ENCODE measurements at places on chromosomes 7 and 10. TPM values are rescaled to one million over a fixed set of nuclear protein-coding genes. Genes with fewer than 3 reads are reported as not detected.

CNPY1 gene
- total RNA-seq, result not detected

PARD3 gene
- 69.5 TPM for total RNA-seq

GRCh38 chr7:26319636-26320035 is 28.0 kb downstream of the SNX10 start:
- no peak for DNase-seq

- DNase-seq, result no peak
Observed at GRCh38 chr10:123045961-123046731, 37.3 kb downstream of the ACADSB start.

DNA sequence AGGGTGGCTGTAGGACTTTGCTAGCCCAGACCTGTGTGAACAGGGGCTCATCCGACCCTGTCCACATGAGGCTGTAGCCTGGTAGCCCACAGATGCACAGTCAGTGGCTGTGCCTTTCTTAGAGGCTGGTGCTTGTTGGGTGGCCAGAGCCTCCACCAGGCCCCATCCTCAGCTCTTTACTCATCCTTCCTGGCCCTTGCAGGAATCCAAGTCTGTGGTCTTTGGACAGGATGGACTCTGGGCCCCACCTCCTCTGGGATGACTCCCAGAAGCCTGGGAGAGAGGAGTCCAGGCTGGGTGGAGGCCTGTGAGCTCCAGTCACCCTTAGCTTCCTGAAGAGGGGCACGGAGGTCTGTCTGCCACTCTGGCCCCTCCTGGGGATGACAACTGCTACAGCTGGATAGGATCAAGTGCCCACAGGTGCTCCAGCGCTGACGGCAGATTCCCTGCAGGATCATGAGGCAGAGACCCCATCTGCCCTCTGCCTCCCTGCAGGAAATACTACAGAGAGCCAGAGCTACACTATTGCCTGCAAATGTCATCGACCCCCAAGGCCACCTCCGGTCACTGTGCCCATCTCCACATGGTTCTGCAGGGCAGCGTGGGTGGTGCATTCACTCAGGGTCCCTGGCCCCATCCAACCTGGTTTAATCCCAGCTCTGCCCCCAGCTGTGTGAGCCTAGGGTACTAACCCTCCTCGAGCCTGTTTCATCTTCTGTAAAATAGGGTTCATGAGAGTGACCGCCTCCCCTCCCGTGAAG is 114.5 kb downstream of the PTPN20 start:
- no peak for DNase-seq

- DNase-seq, result no peak
Observed at GRCh38 chr10:18043148-18044006, 91.7 kb downstream of the SLC39A12 start.

DNA sequence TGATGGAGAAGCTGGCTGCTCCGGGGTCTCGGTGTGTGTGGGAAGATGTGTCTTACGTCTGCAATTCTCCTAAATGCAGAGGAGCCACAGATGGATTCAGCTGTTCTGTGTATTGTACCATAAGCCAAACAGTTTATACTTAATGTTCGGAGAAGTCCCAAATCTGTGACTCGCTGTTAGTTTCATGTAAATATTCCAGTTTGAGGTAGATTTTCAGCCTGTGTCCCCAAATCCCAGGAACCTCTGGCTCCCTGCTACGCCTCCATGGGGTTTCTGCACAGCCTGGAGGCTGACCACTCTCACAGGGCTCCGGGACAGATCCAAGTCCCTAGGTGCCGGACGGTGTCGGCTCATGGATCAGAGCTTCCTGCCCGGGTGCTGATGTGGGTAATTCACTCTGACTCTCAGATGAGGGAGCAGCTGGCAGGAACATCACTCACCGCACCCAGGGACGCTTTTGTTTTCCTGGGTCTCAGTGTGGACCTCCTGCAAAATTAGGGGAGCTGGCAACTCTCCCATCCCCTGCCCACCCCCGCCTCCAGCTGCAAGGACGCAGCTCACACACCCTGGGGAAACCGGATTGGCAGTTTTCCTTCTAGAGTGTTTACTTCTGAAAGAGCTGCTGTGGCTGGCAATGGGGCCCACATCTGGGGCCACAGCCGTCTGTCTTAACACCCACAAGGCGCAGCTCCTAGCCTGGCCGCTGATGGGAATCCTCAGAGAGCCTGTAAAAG is 421.1 kb upstream of the FOXK1 start:
- DNase-seq, result no peak

DNA sequence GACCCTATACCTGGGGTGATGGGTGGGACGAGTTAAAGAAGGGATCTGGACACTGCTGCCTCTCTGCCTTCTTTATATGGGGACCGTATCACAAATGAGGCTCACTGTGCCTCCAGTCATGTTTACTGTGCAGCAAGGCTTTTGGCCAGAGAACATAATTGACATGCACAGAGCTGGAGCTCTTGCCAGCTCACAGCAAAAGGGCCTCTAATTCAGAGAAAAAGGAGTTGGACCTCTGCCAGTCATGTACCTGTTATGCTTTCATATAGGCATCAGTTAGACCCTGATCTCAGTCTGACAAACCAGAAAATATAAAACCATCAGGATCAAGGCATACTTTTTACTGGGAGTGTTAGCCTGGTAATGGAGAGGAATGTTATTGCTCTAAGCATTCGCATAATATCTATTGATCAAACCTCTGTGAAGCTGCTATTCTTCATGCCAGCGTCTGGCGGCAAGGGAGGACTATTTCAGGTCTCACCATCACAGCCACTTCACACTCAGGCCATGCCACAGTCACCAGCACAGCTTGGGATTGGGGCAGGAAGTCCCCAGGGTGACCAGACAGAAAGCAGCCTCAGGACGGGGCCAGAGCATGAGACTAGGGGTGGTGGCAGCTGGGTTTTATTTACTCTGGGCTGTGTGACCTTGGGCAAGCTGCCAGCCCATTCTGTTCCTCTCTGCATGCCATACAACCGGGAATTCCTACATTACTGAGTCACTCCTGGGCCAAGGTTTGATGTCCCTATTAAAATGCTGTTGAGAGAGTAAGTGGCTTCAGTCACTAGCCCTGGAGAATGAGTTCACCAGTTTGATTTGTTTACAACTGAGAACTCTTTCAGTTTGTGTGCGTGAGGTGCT is 90.1 kb downstream of the NPSR1 start:
- DNase-seq, result peak; percentile 26

DNA sequence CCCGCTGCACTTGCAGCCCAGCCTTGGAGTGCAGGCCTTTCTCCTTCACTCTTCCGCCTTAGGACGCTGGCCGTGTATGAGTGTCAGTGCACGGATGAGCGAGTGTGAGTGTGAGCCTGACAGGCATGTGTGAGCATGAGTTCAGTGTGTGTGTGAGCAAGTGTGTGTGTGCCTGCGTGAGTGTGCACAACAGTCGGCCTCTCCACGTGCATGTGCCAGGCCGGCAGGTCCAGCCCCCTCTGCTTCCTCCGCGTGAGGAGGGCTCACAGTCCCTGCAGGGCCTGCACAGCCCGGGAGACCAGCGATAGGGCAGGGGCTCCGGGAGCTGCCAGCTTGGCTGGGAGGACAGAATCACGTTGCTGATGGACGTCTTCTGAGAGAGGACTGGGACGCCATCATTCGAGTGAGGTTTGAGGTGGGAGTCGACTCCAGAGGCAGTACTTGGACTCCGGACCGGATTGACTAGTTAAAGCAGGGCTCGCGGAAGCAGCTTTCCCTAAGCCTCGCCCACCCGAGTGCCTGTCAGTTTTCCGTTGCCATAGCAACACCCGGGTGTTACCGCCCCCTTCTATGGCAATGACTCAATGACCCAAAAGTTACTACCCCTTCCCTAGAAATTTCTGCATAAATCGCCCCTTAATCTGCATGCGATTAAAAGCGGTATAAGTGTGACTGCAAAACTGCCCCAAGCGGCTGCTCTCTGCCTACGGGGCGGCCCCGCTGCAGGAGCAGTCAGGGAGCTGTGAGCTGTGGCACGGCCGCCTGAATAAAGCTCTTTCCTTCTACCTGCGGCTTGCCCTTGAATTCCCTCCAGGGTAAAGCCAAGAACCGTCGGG is 19.6 kb upstream of the CFAP46 start:
- peak; percentile 57 for DNase-seq

GRCh38 chr7:74311305-74311744 is 22.1 kb downstream of the CLIP2 start:
- DNase-seq, result peak; percentile 77

DNA sequence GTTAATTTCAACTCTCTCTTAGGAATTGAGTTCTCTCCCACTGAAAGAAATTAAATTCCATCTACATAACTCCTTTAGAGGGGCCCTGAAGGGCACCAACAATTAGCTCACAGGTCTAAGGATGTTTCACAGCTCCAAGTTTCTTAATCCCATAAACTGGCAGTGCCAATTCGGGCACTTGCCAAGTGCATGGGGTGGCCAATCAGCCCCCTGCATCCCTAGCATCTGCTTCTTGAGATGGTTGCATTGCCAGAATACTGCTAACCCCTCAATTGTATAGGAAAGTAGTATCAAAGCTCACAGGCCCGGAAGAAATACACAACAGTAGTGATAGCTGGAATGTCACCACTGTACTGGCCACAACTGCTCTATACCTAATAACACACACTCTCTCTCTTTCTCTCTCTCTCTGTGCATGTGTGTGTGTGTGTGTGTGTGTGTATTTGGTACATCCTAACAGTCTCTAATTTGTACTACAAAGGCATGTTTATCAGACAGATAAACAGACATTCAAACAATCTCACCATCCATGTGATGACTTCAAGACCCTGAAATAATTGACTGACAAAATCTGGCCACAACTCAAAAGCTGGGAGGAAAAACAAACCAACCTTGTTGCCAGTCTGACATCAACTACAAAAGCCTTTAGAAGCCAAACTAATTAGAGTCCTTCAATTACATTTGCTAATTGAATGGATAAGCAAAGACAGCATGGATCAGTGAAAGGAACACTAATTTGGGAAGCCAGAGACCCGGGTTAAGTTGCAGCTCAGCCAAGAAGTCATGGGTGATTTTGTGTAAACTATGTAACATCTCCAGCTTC is 27.8 kb downstream of the HIBADH start:
- DNase-seq, result no peak

Measured in foreskin keratinocyte (primary cell).